SHP77 treated with DMSO at 0.1 percent for 48 hours (cell line): ENCODE measurements at places on chromosomes 7 and 10.
A peak's percentile ranks its signal among the peaks of the same experiment; 100 is the strongest.

DNA sequence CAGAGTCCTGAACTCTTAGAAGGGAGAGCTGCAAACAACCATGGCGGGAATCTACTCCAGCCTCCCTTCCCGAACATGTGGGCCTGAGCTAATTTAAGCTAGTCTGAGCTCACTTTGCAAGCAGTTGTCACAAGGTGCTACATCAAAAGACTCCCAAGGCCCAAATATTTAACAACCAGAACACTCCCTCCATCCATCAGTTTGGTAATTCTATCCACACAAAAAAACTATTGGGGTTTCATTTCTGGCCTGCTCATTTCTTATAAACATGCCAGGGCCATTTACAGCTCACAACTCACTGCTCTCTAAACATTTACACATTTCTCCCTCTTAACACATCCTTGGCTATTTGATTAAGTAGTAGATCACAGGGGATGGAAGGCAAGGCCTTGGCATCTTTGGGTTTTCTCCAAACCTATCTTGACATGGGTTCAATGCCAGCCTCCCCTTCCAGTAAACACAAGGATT lies 263.4 kb downstream of the KCNMA1 start:
- DNase-seq: no peak

DNA sequence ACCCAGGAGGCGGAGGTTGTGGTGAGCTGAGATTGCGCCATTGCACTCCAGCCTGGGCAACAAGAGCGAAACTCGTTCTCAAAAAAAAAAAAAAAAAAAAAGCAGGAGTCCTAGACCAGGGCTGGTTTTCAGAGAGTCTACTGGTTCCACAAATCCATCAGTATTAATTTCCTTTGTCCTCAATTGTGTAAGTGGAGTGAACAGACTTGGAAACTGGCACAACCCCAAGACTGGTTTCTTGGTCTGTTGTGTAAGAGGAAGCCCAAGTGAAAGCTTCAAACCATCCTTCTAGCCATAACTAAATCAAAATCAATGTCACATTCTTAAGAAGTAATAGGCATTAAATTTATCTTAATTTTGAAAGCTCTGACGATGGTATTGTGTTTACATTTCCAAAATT lies 213.6 kb downstream of the DGKI start:
- no peak for DNase-seq

GRCh38 chr7:99375070-99375807 lies 709 bp downstream of the ARPC1B start:
- DNase-seq: no peak

DNA sequence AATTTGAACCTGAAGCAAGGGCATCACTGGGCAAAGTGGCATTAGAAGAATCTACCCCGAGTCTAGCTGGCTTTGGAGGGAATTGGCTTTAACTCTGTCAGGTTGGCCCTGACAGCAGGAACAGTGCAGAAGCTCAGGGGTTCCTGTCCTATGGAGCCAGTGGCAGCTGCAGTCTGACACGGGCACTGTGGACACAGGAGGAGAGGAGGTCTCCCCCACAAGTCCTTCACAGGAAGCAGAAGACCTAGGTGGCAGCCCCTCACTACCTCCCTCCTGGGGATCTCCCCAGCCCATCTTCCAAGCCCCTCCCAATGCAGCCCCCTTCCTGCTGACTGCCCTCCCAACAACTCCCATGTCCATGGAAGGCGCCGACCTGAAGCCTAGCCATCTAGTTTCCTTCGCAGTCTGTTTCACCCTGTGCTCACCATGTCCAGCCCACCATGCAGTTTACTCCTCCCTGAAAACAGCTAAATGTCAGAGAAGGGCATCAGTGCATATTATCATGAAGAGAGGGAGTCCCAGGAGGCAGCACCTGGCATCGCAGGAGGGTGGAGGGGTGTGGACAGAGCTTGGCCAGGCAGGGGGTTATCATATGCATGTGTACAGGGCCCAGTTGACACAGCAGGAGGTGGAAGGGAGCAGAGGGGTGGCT lies 17.9 kb upstream of the GDF10 start:
- DNase-seq: no peak

DNA sequence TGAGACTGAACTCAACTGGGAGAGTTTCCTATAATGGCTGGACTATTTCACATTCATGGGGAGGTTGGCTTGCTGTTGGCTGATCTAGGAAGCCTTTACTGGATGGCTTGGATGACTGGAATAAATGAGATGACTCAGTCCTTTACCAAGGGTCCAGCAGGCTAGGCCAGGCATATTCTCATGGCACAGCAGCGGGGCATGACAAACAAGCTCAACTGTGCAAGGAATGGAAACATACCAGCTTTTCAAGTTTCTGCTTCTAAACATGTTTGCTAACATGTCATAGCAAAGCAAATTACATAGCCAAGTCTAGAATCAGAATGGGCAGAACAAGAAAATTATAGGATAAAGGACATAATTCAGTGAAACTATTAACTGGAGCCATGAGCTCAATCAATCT lies 46.8 kb upstream of the CRTAC1 start:
- no peak for DNase-seq

GRCh38 chr10:110006358-110007160 lies 1.2 kb upstream of the ADD3 start:
- no peak for DNase-seq

- peak; percentile 28 for DNase-seq
These were observed 22.5 kb downstream of the HHEX start for GRCh38 chr10:92712016-92712889.

DNA sequence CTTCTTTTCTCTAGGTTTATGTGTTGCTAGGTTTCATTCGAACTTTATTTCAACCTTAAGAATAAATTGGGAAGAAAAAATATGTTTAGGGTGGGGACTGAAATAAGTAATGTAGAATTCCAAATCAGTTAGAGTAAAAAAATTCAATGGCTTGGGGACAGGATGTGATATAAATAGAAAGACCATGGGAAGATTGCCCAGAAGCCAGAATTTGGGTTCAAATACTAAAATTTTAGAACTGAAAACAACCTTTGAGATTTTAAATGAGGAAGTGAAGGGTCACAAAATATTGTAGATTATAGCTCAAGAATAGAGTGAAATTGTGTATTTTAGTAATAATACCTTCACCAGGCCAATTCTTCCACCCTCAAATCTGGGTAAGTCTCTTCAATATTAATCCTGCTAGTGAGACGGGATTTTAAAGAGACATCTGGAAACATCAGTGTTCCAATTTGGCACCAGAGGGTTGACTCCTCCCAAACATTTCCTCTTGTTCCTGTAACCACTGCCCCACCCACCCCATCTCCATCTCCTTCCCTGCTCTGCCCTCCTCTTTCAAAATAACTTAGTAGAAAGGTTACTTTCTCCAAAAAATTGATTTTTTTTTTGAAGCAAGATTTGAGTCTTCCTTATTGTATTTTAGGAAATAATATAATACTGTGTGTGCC lies 51.3 kb upstream of the FAM3C start:
- no peak for DNase-seq

GRCh38 chr10:101438881-101439391 lies 85.0 kb downstream of the BTRC start:
- DNase-seq: no peak

DNA sequence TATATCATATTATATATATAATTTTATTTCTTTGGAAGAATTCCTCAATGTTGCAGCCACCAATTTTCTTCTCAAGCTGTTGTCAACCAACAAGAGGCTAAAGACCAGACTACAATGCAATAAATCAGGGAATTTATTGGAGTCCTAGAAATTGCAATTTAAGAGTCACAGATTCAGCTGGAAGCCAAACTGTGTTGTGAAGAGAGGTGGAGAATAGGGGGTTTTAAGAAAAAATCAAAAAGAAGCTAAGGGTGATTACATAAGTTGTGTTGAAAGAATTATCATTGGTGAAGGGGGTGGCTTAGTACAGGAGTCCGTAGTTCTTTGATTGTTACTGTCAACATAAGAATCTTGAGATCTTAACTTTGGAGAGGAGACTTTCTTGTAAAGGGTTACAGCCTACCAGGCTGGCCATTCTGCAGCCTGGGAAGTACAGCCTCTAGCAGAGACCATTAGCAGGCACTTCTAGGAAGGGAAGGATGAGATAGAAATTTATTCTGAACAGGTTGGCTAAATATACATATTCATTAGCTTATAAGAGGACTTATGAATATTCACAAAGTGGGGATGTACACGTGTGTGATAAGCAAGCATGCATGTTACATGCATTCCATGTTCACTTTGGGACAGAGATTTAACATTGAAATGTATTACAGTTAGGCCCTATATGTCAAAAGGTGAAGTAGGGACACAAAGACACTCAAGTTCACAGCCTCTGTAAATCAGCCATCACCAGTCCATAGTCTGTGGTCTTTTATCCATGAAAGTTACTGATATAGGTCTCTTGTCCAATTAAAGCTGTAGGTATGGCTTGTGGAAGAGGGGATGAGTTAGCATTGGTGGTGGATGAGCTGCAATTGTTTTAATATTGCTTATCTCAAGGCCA lies 8.3 kb upstream of the TMEM168 start:
- no peak for DNase-seq

GRCh38 chr7:99893280-99893679 lies 16.4 kb upstream of the OR2AE1 start:
- DNase-seq: no peak

DNA sequence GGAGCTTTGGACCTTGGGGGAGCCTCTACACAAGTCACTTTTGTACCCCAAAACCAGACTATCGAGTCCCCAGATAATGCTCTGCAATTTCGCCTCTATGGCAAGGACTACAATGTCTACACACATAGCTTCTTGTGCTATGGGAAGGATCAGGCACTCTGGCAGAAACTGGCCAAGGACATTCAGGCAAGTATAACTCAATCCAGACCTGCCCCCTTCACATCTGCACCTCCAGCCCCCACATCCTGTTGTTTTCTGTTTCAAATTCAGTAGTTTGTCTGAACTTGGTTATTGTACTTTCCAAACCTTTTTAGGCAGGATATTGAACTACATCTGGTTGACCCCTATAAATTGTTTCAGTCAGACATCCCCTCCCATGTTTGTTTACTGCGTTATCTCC lies 62.4 kb upstream of the CC2D2B start:
- no peak for DNase-seq

DNA sequence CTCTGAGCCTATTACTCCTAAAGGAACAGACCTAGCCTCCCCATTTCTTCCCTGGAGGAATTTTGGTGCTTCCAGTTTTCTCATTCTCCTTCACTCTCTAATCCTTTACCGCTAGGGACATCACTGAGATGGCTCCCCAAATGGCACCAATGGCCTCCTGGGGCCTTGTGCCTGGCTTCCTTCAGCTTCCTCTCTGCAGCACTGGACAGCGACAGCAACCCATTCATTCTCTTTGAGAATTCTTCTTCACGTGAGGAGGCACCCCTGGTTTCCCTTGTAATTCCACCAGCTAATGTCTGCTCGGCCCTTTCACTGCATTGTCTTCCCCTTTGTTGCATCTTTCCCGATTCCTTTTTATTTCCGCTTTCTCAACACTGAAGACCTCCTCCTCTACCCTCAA lies 24.6 kb upstream of the KDM7A start:
- DNase-seq: no peak

DNA sequence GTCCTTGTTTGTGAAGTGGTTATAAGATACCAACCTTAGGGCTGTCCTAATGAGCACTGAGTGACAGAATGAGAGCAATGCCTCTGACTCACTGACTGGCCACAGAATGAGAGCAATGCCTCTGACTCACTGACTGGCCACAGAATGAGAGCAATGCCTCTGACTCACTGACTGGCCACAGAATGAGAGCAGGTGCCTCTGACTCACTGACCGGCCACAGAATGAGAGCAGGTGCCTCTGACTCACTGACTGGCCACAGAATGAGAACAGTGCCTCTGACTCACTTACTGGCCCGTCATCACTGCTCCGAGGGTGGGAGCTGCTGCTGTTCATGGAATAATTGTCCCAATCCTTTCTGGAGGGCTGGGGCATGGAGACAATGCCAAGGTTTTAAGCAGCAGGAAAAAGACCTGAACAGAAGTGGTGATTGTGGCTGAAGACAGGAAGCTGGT lies 265.2 kb upstream of the PPP2R2D start:
- no peak for DNase-seq

GRCh38 chr7:130566168-130566897 lies 74.4 kb downstream of the MEST start:
- DNase-seq: no peak

- no peak for DNase-seq
These were observed 37.0 kb upstream of the CASD1 start for GRCh38 chr7:94472608-94473007.

- no peak for DNase-seq
These were observed 55.7 kb downstream of the RALA start for GRCh38 chr7:39678930-39679709.

- DNase-seq: no peak
These were observed 74.5 kb downstream of the INSIG1 start for GRCh38 chr7:155371884-155372781.

GRCh38 chr10:21203473-21204107 lies 306.5 kb upstream of the NEBL start:
- no peak for DNase-seq

DNA sequence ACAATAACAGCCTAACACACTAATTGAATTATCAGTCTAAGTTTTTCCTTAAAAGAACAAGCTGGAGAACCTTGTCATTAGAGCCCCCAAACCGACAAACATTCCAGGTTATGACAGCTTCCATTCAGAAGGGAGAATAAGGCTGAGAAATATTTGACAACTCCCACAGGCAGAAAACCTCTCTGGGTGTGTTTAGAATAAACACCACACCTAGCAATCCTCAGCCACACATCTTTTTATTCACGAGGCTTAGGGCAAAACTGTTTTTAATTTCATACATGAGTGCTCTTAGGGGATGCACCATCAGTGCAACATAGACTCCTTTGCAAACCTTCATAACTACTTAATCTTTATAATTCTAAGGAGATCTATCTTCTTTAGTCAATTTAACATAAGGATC lies 24.2 kb downstream of the STN1 start:
- DNase-seq: no peak

DNA sequence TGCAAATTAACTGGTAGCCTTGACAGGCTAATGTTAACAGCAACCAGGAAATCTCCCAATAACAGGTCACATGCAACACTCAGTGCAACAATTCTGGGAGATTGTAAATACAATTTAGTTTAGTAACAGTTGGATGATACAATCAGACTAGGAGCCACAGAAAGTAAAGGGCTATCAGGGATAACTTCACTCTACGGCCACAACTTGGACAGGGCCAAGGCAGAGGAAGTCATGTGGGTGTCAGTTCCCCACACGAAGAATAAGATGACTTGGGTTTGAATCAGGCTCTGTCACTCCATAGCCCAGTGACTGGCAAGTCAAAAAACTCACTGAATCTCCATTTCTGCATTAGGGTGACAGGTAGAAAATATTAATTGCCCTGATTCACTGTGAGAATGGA lies 217.3 kb upstream of the CCDC6 start:
- DNase-seq: no peak

- DNase-seq: no peak
These were observed 1166.7 kb upstream of the C7orf33 start for GRCh38 chr7:147423875-147424274.

GRCh38 chr10:75708060-75708459 lies 276.6 kb downstream of the LRMDA start:
- DNase-seq: peak; percentile 22

- no peak for DNase-seq
These were observed 26.8 kb downstream of the CALCR start for GRCh38 chr7:93547716-93548115.

- peak; percentile 4 for DNase-seq
These were observed 82.9 kb downstream of the CADPS2 start for GRCh38 chr7:122803323-122803722.
